ENCODE measurements at places on chromosomes 2 and 18. TPM values are rescaled to one million over a fixed set of nuclear protein-coding genes. Genes with fewer than 3 reads are reported as not detected.

DNA sequence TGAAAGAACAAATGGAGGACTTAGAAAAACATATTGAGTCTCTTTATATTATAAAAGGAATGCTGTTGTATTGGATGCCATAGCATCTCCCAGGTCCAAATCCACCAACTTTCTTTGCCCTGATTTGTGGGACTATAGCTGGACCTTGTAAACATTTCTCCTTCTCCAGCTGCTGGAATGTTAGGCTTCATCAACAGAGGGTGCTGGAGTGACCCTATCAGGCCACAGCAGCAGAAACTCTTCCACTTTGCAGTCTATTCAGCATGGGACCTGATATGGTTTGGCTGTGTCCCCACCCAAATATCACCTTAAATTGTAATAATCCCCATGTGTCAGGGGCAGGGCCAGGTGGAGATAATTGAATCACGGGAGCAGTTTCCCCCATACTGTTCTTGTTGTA is 138.4 kb upstream of the ARL4C start:
- no peak for DNase-seq

DNA sequence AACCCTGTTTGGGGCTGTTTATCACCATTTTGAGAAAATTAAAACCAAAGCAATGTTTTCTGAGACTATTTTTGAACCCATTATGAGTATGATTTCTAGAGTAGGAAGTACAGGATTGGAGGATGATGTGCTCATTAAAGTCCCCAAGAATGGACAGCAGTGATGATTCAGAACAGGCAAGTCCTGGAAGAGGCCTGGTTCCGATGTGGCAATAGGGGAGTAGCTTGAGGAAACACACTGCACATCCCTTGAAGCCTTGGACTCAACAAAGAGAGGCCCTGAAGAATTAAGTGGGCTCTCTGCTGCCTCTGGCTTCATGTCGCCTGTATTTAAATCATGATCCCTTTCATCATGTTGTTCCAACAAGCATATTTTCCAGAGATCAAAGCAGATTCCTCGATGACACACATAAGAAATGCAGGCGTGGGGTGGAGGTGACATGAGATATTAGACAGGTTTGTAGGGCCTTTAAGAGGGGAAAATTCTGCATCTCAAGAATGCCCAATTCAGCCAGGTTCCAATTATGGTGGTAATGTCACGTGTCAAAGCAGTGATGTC is 242.2 kb downstream of the FHOD3 start:
- DNase-seq, result no peak

DNA sequence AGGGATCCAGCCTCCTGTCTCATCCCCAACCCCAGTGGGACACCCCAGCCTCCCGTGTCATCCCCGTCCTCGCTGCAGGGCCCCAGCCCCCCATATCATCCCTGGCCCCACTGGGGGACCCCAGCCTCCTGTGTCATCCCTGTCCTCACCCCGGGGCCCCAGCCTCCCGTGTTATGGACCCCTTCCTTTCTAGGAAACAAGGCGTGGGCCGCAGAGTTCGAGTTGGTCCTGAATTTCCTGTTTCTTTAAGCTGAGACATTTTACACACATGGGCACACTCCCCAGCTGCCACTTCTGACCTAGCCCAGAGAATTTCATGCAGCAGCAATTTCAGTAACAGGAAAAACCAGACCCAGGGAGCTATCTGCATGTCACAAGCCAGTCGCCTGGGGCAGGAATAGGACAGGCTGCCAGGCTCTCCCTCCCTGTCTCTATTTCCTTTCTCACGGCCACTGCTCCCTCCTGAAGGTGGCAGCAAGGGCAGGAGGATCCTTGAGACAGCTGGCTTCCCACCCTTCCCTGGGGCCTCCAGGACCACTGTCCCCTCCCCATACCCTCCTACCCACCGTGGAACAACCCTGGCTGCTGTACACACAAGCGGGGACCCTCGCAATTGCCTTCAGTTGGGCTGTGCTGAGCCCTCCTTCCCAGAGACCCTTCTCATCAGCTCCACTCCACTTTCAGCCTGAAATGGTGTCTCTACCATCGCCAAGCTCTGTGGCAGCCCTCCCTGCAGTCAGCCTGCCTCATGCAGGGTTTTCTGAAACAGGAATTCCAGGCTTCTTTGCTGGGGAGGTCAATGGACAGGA is 141.9 kb upstream of the ID2 start:
- DNase-seq, result peak; percentile 87

DNA sequence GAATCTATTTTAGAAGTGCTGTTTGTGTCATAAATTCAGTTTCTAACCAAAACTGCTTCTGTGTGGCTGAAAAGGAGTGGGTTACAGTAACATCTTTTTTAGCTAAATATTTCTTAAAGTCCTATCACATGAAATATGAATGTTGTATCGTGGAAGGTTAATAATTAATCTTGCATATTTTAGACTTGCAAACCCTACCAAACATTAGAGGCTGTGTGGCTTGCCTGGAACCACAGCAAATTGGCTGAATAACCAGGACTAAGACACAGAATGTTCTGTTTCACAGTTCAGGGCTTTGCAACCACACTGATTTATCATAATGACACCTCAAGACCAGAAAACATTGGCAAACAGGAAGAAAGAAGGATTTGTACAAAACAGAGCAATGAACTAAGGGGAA is 208.9 kb upstream of the CNTNAP5 start:
- DNase-seq, result no peak

CFLAR gene
- polyA plus RNA-seq, result 50.0 TPM

GRCh38 chr18:76482971-76483691 is 11.9 kb downstream of the ZNF516 start:
- peak; percentile 52 for DNase-seq

CTIF gene
- polyA plus RNA-seq, result 12.5 TPM

GRCh38 chr18:9596843-9597526 is 17.4 kb downstream of the PPP4R1 start:
- no peak for DNase-seq

- no peak for DNase-seq
These were observed 92.3 kb downstream of the CTAGE1 start for GRCh38 chr18:22325396-22325795.

DNA sequence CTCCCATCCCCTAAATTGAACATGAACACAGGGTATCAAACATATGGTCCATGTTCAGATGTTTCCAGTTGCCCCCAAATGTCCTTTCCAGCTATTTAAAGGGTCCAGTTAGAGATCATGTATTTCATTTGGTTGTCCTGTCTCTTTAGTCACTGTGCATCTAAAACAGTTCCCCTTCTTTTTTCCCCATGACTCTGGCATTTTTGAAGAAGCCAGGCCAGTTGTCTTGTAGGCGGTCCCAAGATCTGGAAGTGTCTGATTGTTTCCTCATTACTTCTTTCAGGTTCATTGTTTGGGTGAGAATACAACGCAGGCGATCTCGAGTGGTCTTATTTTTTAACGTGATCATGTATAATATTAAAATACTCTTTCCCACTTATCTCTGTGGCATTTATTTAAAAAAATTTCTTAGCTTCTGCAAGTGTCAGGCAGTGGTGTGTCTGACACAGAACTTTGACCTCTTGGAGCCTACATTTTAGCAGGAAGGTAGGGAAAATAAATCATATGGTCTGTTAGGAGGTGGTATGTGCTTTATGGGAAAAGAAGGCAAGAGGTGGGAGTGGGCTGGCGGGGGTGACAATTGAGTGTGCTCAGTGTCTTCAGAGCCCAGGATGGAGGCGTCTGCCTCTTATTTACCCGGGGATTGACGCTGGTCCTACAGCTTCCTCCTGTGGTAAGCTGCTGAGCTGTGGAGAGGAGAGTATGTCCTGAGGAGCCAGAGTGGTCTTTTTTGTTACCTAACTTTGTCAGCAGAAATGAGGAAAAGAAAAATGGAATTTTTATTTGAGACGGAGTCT is 8.1 kb downstream of the RAB31 start:
- no peak for DNase-seq

DNA sequence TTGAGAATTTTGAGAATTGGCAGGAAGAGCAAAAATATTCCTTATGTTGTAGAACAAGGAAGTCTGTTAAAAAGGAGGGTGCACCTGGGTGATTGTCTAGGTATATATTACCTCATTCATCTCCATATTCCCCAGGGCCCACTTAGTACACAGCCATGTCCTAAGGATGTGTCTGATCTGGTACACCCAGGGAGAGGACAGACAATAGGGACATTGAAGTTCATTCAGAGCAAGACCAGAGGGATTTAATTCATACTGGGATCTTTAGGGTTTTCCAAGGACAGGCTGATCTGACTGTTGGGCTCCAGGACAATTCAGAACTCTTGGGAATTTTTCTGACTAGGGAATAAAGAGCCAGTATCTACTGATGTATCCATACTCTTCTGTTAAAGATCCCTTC is 112.1 kb downstream of the PHLPP1 start:
- DNase-seq, result no peak

COBLL1 gene
- 5.6 TPM for polyA plus RNA-seq

- DNase-seq, result no peak
These were observed 32.7 kb downstream of the YPEL5 start for GRCh38 chr2:30179536-30179935.

CDH7 gene
- 0.27 TPM for polyA plus RNA-seq

DNA sequence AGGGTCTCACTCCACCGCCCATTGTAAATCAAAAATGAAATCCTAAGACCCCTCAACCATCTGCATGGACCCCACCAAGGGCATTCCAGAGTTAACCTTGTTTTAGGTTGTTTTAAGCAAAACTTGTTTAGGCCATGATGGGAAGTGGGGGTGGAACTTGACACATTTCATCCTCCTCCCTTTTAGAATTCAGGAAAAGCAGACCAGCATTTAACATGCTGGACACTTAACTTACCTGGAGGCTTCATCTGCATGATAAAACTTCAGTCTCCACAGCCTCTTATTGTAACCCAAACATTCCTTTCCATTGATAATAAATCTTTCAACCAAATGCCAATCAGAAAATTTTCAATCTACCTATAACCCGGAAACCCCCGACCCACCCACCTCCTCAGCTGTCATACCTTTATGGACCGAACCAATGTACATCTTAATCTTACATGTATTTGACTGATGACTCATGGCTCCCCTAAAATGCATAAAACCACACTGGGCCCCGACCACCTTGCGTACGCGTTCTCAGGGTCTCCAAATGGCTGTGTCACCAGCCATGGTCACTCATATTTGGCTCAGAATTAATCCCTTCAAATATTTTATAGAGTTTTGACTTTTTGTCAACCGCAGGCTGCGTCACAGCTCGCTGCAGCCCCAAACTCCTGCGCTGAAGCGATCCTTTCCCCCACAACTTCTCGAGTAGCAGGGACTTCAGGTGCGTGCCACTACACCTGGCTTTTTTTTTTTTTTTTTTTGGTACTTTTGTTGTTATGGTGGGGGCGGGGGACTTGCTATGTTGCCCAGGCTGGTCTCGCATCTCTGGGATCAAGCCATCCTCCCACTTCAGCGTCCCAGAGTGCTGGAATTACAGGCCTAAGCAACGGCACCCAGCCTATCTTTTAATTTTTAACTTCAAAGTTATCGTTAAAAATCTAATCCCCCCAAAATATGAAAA is 917 bp downstream of the MPPE1 start:
- DNase-seq, result no peak

DNA sequence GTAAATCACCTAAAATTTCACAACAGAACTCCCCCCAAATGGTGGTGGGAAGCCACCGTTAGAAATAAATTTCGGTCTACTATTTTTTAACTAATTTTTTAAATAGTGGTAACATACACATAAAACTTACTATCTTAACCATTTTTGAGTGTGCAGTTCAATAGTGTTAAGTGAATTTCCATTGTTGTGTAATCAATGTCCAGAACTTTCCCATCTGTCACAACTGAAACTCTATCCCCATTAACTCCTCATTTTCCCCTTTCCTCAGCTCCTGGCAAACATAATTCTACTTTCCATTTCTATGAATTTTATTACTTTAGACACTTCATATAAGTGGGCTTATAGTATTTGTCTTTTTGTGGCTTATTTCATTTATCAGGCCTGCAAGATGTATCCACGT is 34.1 kb upstream of the HNMT start:
- DNase-seq, result no peak

CD8B2 gene
- polyA plus RNA-seq, result not detected
